ENCODE measurements at places on chromosomes 5 and 9.

DNA sequence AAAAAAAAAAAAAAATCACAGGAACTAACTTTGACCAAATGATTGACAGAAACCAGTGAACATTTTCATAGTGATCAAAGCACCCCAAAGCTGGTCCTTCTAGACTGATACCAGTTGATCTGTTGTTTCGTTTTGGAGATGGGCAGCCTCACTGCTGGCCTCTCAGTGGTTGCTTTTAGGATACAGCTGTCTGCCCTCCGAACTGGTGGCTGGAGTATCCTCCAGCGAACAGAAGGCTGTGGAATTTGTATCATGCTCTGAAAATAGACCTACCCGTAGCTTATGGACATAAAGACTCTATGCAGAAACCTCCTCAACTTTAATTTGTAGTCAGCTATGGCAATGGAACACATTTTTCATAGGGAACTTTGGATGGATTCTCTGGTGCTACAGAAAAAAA lies 49.0 kb downstream of the DCP2 start:
- H3K4me1 ChIP-seq, result peaks cover 15% of the 10 kb centered on the region
- peaks cover 3% of the 10 kb centered on the region for H3K36me3 ChIP-seq
- DNase-seq, result no peak
- no peak overlapping the region for H3K4me3 ChIP-seq

GRCh38 chr9:97705354-97705950 lies 8.3 kb upstream of the XPA start:
- no peaks in the 10 kb centered on the region for H3K27me3 ChIP-seq
- no peak for DNase-seq
- H3K36me3 ChIP-seq, result no peaks in the 10 kb centered on the region
- no peak overlapping the region for H3K27ac ChIP-seq
- H3K4me3 ChIP-seq, result no peak overlapping the region
- peaks cover 33% of the 10 kb centered on the region for H3K4me1 ChIP-seq

DNA sequence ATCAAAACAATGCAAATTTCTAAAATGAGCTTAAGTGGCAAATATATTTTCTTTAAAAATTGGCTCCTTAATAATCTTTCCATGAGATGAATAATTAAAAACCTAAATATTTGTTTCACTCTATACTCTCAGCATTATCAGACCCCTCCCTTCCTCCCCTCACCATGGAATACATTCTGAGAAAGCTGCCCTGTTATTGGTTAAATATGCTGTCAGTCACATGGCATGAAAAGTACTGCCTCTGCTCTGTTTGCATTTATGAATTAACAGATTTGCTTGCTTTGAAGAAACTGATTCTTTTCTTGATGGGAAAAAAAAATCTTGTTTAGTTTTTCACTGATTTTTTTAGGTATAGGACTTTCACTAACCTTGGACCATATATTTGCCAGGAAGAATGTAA lies 17.0 kb upstream of the RPS23 start:
- no peaks in the 10 kb centered on the region for H3K27me3 ChIP-seq
- H3K4me3 ChIP-seq, result no peak overlapping the region
- no peak overlapping the region for H3K27ac ChIP-seq
- no peaks in the 10 kb centered on the region for H3K36me3 ChIP-seq
- H3K4me1 ChIP-seq, result no peaks in the 10 kb centered on the region

GRCh38 chr9:98750364-98751060 lies 41.8 kb upstream of the GABBR2 start:
- H3K4me1 ChIP-seq, result no peaks in the 10 kb centered on the region
- peaks cover 12% of the 10 kb centered on the region for H3K36me3 ChIP-seq
- no peak overlapping the region for H3K27ac ChIP-seq

- H3K36me3 ChIP-seq, result peaks cover 13% of the 10 kb centered on the region
- H3K4me3 ChIP-seq, result no peak overlapping the region
- H3K27me3 ChIP-seq, result no peaks in the 10 kb centered on the region
- no peak for DNase-seq
- no peaks in the 10 kb centered on the region for H3K4me1 ChIP-seq
Observed at GRCh38 chr9:137739371-137740309, 120.8 kb downstream of the EHMT1 start.
